ENCODE measurements at places on chromosomes 3 and 15.

- DNase-seq, result no peak
These were observed 81.7 kb downstream of the TAMM41 start for GRCh38 chr3:11764931-11765363.

GRCh38 chr3:197880491-197881269 lies 69.3 kb upstream of the RPL35A start:
- no peak for DNase-seq

- no peak for DNase-seq
These were observed 55.4 kb downstream of the EOMES start for GRCh38 chr3:27666708-27667107.

DNA sequence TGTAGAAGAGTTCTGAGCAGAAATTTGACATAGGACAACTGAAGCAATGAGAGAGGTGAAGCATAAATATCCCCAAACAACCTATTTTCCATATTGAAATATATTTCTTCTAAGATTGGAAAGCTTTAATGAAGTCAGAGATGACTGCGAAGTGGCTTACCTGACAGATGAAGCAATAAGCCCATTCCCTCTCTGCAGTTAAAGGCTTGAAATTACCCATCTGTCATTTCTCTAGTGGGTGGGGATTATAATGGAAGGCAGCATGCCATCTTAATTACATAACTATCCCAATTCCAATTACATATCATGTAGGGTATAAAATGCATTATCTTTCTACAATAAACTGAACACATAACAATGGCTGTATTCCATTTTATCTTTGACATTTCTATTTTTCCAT lies 1070.5 kb downstream of the SI start:
- no peak for DNase-seq

- DNase-seq, result no peak
These were observed 48.5 kb upstream of the DAZL start for GRCh38 chr3:16653712-16654111.

DNA sequence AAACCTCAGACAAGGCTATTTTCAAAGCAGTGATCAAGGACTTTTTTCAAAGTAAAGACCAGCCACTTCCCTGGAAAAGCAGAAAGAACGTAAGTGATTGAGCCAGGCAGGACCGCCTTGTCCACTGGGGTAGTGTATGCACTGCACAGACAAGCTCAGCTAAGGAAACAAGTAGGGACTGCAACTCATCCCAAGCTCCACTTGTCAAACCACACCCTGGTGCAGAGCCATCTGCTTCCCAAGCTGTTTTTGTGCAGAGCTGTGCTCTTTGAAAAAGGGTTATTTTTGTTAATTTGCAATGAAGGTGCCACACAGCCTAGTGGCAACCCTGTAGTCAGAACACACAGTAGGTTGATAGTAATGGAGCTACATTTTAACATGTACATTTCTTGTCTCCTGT lies 193.3 kb downstream of the ADAMTS9 start:
- DNase-seq, result no peak

GRCh38 chr3:24363242-24363641 lies 131.4 kb downstream of the THRB start:
- DNase-seq, result no peak

DNA sequence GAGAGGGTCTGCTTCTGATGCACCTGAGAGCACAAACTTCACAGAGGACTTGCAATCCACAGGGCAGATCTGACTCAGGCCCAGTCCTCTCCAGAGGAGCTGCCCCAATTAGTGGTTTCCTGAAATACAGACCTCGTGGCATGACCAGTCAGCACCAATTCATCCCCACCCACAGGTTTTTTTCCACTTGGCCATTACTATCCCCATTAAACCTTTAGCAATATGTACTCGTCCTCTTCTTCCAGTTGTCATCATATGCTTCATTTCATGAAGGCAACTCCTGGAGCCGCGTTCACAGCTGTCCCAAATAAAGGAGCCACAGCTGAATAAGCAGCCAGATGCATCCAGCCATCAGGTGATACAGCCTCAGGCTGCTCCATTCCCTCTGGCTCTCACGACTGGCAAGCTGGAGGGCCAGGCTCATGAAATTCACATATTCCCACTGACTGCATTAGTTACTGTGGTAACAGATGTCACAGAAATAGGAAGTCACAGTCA lies 163.1 kb downstream of the FMN1 start:
- no peak for DNase-seq

DNA sequence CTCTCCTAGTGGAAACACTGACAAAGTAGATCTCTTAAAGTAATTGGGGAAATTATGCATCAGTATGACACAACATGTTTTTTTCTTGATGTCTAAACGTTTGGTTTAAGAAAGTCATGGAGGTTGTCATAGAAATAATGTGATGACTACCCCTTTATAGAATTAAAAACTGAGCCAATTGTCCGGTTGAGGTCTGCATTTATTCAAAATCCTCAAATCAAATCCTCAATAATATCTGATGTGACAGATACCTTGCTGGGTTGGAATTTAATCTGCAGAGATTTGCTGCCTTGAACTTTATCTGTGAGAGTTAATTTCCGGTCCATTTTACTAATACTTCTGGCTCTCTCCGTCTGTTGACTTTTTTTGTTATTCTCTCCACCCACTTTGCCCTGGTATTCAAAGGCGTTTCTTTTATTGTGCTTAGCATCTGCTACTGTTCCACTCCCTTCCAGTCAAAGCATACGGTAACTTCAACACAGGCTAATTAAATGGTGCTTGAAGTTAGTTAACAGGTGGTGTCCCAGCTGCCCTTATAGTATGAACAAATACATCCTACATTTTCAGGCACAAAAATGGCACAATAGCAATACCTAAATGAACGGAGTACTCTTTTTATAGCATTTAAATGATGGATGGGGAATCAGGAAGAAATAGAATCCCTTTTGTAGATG lies 628.3 kb downstream of the ROBO1 start:
- DNase-seq, result no peak

DNA sequence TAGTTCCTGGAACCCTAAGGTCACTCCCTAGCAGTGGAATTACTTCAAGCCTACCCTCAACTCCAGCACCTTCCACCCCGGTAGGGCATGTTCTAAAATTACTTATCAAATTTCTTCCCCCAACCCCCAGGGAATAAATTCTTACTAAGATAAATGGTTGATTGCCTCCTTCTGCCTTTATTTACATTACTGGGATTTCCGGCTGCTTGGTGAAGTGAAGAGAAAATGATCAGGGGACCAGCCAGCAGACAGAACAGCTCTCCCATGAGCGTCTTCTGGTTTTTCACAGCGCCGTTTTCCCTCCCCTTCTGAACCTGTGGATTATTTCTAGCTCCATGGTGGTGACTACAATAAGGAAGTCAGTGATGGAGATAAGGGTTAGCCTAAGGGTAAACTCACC lies 521.5 kb upstream of the PPP2R3A start:
- no peak for DNase-seq

DNA sequence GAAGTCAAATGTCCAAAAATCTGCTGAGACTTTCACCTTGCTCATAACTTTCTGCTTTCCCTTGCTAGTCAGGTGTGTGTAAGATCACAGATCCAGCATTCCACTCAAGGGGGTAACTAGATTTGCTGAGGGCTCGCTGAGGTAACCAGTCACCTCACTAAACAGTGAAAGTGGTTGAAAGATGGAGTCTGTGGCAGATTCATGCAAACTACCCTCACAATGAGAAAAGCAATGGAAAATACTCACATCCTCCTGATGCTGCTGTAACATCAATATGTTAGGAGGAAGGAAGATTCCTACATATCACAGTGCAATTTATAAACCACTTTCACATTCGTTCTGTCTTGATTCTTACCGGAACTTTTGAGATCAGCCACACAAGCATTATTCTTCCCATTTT lies 174.3 kb upstream of the BCL6 start:
- DNase-seq, result no peak

DNA sequence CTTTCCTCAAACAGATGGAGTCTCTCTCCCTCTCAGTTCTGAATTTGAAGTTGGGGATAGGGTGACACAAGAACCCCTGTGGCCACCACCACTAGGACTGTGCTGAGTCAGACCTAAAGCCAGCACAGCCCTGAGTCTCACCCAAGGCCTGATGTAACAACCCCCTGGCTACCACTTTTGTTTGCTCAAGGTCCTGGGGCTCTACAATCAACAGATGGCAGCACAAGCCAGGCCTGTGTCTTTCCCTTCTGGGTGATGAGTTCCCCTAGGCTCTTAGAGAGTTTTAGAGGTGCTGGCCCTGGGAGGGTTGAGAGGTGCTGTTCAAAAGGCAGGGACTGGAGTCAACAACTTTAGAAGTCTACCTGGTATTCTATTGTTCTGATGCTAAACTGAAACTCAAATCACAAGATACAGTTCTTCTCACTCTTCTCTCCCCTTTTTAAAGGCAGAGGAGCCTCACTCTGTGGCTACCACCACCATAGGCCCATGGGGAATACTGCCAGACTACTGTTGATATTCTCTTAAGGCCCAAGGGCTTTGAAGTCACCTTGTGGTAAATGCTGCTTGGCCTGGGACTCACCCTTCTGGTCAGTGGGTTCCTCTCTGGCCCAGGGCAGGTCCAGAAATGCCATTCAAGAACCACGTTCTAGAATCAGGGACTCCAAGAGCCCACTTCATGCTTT lies 6.5 kb downstream of the OR5K4 start:
- DNase-seq, result no peak

DNA sequence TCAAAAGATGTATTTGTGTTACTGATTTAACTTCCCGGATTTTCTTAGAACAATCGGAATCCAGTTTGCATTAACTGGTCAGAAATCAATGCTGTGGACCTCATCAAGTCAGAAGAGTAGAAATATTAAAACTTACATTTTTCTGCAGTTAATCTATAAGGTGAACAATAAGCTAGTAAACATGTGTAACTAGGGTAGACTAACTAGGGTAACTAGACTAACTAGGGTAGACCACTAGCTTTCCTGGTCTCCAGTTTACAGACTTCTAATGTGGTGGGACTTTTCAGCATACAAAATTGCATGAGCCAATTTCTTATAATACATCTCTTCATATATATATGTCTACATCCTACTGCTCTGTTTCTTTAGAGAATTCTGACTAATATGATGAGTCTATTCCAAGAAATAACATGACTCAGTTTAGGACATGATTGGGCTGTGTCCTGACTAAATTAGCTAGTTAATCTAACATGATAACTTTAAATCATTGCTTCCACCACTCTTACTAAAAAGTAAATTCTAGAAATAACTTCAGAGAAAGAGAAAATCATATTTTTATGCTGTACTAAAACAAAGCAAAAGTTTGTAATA lies 5.3 kb downstream of the PLSCR2 start:
- DNase-seq, result no peak

DNA sequence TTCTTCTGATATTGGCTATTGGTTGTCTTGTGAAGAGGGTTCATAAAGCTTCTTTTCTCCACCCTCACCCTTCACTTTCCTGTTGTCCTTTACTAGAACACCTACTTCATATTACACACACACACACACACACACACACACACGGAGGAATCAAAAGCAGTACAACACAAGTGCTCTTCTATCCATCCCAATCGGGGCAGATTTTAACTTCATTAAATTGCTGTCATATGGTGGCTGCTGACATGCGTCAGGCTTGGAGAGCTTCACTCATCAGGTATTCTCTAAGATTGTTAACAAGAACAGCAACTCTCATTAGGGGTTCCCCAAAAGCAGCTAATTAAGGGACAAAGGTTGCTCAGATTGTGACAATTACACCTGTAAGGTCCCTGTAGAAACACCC lies 239.1 kb upstream of the MEIS2 start:
- DNase-seq, result no peak

DNA sequence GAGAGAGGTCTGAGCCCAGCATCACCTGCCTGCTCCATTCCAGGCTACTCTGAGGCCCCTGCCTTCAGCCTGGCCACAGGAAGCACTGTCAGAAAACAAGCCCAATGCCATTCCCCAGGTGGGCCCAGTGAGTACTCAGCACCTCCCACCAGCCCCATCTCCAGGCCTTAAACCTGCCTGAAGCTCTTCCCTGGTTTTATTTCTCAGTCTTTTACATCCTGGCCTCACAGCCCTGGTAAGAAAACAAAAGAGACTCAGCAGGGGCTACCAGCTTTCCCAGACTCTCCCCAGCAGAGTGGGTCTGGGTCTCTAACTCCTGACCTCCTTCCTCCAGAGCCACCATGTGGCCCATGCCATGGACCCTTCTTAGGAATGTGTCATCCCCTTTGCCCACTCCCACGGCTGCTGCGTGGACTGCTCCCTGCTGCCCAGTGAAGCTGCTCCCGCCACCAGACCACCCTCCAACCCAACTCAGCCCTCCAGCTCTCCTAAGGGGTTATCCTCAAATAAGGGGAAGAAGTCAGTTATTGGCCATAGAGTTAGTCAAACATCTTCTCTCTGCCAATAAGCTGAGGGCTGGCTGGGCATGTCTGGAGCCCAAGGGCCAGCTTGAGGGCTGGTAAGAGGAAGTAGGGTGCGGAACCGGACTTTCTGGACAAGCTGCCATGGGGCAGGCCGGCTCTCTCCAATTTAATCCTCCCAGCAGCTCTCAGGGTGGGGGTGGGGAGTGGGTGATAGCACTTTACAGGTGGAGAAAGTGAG lies 116.7 kb upstream of the LINGO1 start:
- DNase-seq, result no peak

- DNase-seq, result no peak
These were observed 101.3 kb downstream of the DPH6 start for GRCh38 chr15:35444557-35445204.

GRCh38 chr15:37289109-37289765 lies 188.9 kb upstream of the MEIS2 start:
- DNase-seq, result no peak

DNA sequence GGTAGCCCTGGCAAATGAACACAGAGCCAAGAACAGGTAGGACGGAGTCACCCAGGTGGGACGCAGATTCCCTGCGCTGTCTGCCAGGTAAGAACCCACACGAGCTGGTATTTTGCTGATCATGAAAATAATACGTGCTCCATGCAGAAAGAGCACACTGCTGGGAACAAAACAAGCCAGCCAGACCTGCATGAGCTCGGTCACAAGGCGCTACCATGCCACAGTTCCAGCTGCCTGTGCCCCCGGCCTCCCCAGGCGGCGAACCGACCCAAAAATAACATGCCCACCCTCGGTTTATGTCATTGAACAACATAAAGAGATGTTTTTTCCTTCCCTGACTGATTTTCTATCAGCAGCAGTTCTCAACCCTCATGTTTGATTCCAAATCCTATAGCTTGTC lies 25.8 kb downstream of the CYFIP1 start:
- DNase-seq, result no peak

- no peak for DNase-seq
These were observed 148.0 kb upstream of the OSTN start for GRCh38 chr3:191051037-191051436.

GRCh38 chr3:61547625-61548024 lies 13.7 kb upstream of the PTPRG start:
- no peak for DNase-seq

- no peak for DNase-seq
These were observed 27.6 kb downstream of the CMC1 start for GRCh38 chr3:28268989-28269388.

- peak; percentile 19 for DNase-seq
These were observed 22.0 kb upstream of the DOCK3 start for GRCh38 chr3:50652709-50653108.

DNA sequence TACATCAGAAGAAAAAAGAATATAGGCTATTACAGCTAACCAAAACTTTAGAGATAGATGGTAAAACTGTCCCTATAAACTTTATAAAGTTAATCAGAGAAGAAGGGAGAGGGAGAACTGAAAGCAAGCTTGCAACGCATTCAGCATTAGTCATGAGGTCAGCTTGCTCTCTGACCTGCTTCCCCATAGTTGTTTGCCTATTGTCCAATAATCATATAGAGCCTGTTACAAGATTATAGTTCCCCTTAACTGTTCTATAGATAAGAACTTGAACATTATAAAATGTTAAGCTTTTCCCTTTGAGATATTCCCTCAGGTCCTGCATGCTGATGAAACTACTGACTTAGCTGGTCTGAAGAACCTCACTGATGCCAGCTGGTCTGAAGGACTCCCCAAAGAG lies 74.5 kb downstream of the CPNE4 start:
- no peak for DNase-seq
